ENCODE measurements at places on chromosomes 11 and 22.

GRCh38 chr11:75582895-75583717, 21.1 kb downstream of the SERPINH1 start:
- no peak for DNase-seq

- no peak for DNase-seq
Observed at GRCh38 chr22:47835726-47836125, 1073.3 kb downstream of the TBC1D22A start.

DNA sequence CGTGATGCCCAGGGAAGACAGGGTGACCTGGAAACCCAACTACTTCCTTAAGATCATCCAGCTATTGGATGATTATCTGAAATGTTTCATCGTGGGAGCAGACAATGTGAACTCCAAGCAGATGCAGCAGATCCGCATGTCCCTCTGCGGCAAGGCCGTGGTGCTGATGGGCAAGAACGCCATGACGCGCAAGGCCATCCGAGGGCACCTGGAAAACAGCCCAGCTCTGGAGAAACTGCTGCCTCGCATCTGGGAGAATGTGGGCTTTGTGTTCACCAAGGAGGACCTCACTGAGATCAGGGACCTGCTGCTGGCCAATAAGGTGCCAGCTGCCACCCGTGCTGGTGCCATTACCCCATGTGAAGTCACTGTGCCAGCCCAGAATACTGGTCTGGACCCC, 43.5 kb upstream of the DAGLA start:
- DNase-seq, result no peak

DNA sequence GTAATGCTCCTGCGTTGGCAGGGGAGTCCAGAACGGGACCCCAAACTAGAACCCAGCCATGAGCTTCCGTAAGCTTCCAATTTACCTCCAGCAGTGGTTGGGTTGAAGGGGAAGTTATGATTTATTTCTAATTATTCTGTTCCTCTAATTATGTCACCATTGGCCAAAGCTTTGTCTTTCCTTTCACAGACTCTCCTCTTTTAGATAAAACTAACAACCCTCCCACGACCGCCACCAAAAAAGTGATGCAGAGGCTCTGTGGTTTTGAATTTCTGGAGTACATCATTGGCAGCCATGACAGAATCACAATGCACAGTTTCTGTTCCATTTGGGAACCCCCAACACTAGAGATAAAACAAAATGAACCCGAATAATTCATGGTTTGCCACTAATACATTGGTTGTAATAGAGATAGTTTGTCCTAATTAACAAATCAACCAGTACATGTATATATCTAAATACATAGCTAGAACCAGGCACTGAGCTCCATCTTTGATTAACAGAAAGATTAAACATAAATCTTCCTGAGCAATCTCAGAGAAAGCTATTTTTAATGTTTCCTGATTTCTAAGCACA, 64.3 kb downstream of the ETS1 start:
- DNase-seq, result no peak

DNA sequence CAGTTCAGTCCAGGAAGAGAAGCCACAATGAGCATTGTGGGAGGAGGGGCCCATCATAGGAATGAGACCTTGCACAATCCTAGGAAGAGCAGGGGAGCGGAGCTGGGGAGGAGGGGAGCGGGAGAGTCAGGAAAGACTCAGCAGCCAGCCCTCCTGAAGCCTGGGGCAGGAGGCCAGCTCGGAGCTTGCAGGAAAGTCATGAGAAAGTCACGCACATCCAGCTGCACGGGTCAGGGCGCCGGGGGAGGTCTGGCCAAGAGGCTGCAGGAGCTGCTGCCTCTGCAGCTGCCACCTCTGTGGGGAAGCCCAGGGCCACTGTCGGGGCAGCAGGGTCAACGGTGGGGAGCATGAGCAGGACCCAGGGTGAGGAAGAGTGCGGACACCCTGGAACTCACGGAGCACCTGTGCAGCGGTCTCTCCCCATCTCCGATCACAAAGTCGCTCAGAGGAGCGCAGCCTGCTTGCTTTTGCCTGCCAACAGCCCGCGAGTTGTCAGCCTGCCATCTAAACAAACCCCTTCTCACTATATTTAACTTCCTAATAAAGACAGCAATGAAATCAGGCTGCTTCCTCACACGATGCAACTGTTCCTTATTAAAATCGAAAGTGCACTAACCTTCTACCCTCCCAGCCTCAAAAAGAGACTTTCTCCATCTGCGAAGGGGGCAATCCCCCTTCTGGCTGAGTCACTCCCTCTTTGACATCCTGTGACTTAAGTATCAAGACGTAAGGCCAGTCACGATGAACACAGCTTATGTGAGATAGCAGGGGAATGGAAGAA, 52.9 kb upstream of the RTL6 start:
- no peak for DNase-seq

GRCh38 chr11:103806130-103806895, 230.1 kb upstream of the DDI1 start:
- no peak for DNase-seq

- DNase-seq, result no peak
Observed at GRCh38 chr22:46806794-46807193, 44.3 kb downstream of the TBC1D22A start.

Measured in esophagus squamous epithelium (tissue), 5 donors.